ENCODE measurements at places on chromosomes 4 and X. TPM values are rescaled to one million over a fixed set of nuclear protein-coding genes. Genes with fewer than 3 reads are reported as not detected.

The SERTM2 gene
- total RNA-seq, result 0.31 TPM

DNA sequence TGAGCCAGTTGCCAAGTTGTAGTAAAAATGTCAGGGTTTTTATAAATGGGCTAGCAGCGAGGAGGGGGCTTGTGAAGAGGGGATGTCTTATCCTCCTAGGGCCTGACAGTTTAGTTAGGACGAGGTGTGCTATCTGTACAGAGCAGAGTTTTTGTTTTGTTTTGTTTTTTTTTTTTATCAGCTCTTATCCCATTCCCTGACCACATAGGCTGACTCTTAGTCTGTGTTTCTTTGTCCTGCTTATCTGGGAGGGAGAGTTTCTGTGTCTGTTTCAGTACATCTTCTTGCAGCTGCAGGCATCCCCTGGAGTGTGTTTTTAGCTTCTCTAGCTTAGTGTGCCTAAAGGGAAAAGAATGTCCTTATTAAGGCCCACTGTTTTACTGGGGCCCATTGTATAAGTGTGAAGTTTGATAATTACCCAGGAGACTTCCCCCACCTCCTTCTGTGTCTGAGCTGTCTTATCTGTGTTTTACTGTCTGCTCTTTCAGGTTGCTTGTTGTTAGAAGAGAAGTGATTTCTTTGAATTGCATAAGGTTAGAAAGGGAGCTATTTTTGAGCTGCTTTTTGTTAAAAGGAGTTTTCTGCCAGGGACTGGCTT is 32.0 kb downstream of the PAGE2 start:
- no peaks in the 10 kb centered on the region for H3K36me3 ChIP-seq
- no peak overlapping the region for H3K4me3 ChIP-seq
- H3K27me3 ChIP-seq, result no peaks in the 10 kb centered on the region
- no peaks in the 10 kb centered on the region for H3K4me1 ChIP-seq
- H3K27ac ChIP-seq, result no peak overlapping the region

GRCh38 chr4:94181815-94182214 is 25.9 kb upstream of the SMARCAD1 start:
- no peak for DNase-seq
- no peaks in the 10 kb centered on the region for H3K4me1 ChIP-seq
- H3K4me3 ChIP-seq, result no peak overlapping the region
- no peak overlapping the region for H3K27ac ChIP-seq

- H3K27me3 ChIP-seq, result no peaks in the 10 kb centered on the region
- H3K4me3 ChIP-seq, result no peak overlapping the region
- DNase-seq, result no peak
- H3K4me1 ChIP-seq, result peaks cover 3% of the 10 kb centered on the region
- H3K27ac ChIP-seq, result no peak overlapping the region
Observed at GRCh38 chr4:168167714-168168284, 75.5 kb downstream of the ANXA10 start.

DNA sequence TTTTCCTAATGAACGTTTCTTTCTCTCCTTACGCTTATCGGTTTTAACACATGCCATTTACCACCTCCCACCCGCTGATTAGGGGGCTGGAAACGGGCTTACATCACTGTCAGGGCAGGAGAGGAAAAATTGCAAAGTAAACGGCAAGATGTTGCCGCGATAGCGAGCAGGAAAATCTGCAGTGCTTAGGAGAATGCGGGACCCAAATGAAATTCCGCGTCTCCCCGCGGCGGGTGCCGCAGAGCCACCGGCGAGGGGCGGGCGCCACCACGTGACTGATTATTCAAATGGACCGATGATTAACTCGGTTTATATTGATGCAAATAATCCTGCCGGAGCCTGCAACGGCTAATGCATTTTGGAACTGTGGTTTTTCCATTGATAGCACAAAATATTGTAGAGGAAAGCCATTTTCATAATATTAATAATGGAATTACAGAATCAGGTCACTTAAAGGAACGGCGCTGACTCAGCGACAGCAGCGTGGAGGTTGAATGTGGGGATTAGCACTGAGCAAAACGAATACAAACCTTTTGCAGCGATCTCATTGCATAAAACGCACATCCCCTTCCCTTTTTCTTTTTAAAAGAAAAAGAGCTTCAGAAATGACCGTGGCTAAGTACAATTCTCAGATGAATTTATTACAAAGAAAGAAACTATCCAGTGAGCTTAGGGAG is 224.2 kb downstream of the STIM2 start:
- DNase-seq, result no peak
- H3K4me3 ChIP-seq, result no peak overlapping the region

DNA sequence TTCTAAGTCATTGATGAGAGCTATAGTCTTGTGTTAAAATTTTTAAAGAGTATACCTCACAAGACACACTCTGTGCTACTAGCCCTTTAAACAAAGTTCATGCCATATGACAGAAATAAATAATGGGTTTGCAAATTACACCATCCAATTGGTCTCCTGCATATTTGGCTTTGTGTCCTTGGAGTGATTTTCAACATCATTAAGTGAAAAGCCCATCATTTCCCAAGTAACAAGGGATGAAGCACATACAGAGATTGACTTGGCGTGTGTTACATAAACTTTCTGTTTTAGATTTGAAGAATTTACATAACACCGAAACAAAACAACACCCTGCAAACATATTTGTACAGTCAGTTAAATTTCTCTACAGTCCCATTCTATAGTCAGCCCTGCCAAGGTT is 216.9 kb upstream of the NEIL3 start:
- H3K27ac ChIP-seq, result no peak overlapping the region
- H3K27me3 ChIP-seq, result no peaks in the 10 kb centered on the region
- no peak overlapping the region for H3K4me3 ChIP-seq
- H3K4me1 ChIP-seq, result no peaks in the 10 kb centered on the region

DNA sequence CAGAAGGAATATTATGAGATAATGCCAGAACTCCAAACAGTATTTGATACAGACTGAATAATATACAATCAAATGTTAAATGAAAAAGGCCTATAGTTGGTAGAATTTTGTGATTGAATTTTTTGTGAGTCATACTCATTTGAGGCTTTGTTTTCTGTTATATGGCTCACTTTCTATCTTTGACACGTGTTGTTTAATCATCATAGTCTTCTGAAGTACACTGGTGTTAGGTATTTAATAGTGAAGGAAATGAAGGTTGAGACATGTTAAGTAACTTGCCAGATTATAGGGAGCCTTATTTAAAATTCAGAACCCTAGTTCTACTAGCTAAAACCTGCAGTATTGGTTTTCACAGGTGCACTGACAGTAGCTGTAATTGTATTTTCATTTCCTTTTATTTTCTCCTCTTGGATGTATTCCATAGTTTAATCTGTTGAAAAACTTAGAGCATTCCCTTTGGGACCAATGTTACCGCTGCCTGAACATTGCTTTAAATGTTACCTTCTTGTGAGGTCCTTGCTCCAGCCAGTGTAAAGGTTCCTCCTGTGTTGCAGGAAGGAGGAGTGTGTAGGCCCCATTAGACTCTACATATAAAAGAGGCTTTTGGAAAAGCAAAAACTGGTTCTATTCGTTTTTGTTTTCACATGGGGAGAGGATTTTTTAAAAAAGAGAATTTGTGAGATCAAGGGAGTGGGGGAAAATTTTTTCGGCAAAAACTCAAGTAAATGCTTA is 224.1 kb downstream of the ARHGAP10 start:
- no peaks in the 10 kb centered on the region for H3K36me3 ChIP-seq
- no peak overlapping the region for H3K4me3 ChIP-seq
- no peak for DNase-seq
- no peaks in the 10 kb centered on the region for H3K27me3 ChIP-seq

- H3K36me3 ChIP-seq, result no peaks in the 10 kb centered on the region
- no peaks in the 10 kb centered on the region for H3K4me1 ChIP-seq
- no peak overlapping the region for H3K4me3 ChIP-seq
- no peak overlapping the region for H3K27ac ChIP-seq
- H3K27me3 ChIP-seq, result no peaks in the 10 kb centered on the region
Observed at GRCh38 chrX:108582151-108582550, 142.5 kb downstream of the COL4A5 start.

DNA sequence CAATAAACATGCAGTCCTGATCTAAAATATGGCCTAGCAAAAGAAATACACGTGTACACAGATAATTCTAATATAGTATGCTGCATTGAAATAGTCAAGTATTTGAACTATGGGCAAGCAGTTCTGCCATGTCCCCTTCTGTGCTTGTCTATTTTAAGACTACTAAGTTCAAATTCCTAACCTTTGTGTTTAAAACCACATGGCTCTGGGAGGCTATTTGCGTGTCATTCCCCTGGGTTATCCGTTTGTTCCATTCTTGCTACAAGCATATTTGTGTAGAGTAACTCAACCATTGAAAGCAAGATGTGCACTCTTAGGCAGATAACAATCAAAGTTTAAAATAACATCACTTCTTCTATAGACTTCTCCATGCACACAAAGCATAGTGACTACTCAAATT is 25.4 kb upstream of the TBC1D1 start:
- no peaks in the 10 kb centered on the region for H3K4me1 ChIP-seq
- H3K36me3 ChIP-seq, result no peaks in the 10 kb centered on the region
- no peaks in the 10 kb centered on the region for H3K27me3 ChIP-seq
- peak overlapping the region; percentile 56 for H3K27ac ChIP-seq

The RBMXL3 gene
- total RNA-seq, result not detected

- no peak for DNase-seq
- H3K27me3 ChIP-seq, result no peaks in the 10 kb centered on the region
- no peaks in the 10 kb centered on the region for H3K36me3 ChIP-seq
- H3K27ac ChIP-seq, result no peak overlapping the region
- H3K4me3 ChIP-seq, result no peak overlapping the region
- H3K4me1 ChIP-seq, result no peaks in the 10 kb centered on the region
Observed at GRCh38 chrX:73076838-73077237, 2.5 kb downstream of the PABPC1L2A start.

The ADH7 gene
- total RNA-seq, result not detected

GRCh38 chr4:21177092-21177491 is 476.8 kb downstream of the PACRGL start:
- no peak for DNase-seq
- no peaks in the 10 kb centered on the region for H3K27me3 ChIP-seq
- H3K27ac ChIP-seq, result no peak overlapping the region
- H3K4me3 ChIP-seq, result no peak overlapping the region
- H3K36me3 ChIP-seq, result no peaks in the 10 kb centered on the region
- H3K4me1 ChIP-seq, result no peaks in the 10 kb centered on the region

GRCh38 chr4:101103381-101104142 is 243.8 kb downstream of the PPP3CA start:
- H3K4me3 ChIP-seq, result no peak overlapping the region
- DNase-seq, result no peak
- no peaks in the 10 kb centered on the region for H3K27me3 ChIP-seq
- no peaks in the 10 kb centered on the region for H3K4me1 ChIP-seq

DNA sequence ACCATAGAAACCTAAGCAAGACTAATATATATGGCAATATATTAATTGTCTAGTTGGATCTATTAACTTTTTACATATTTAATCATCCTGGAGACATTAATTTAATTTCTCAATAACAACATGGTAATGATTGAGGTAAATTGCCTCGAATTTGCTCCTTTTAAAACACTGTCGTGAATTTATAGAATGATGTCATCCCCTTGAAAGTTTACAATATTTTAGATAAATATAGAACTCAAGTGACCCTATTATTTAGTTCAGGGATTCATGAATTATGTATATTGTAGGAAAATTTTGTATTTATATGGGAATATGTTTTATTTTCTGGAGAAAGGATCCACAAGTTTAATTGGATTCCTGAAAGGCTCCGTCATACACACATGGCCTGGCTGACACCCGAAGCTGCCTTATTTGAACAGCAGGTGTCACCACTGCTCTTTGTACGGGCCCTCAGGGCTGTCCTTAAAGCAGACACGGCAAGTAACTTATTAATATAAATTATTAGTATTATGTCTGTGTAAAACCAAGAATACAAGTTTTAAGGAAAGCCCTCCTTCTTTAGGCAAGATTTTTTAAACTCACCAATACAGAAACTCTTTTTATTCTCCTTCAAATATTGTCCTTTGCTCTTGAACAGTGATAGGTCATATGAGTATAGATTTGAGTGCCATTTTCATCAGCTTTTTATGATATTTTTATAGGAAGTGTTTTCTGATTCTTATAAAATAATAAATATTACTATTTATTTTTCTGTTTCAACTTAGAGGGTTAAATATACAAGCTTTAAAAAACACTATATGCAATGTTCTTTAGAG is 1.9 kb upstream of the PLRG1 start:
- H3K4me1 ChIP-seq, result no peaks in the 10 kb centered on the region
- DNase-seq, result peak; percentile 77
- H3K36me3 ChIP-seq, result peaks cover 9% of the 10 kb centered on the region
- no peaks in the 10 kb centered on the region for H3K27me3 ChIP-seq
- H3K4me3 ChIP-seq, result no peak overlapping the region

The FGA gene
- 14,579 TPM for total RNA-seq

GRCh38 chrX:103756736-103757135 is 19.9 kb upstream of the PLP1 start:
- DNase-seq, result no peak
- no peak overlapping the region for H3K4me3 ChIP-seq
- no peaks in the 10 kb centered on the region for H3K27me3 ChIP-seq

DNA sequence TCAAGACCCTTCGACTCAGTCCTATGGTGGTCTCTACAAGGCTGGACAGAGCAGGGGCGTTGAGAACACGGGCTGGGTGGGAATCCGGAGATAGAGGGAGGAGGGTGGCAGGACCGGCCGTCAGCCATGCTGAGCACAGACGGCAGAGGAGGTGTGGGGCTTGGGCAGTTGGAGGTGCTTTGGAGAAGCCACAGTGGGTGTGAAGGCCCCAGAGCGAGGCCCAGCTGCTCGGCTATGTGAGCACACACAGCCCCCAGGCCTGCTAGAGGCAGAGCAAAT is 4.2 kb downstream of the PDE6B start:
- DNase-seq, result no peak
- H3K27ac ChIP-seq, result no peak overlapping the region
- no peaks in the 10 kb centered on the region for H3K27me3 ChIP-seq
- no peak overlapping the region for H3K4me3 ChIP-seq

DNA sequence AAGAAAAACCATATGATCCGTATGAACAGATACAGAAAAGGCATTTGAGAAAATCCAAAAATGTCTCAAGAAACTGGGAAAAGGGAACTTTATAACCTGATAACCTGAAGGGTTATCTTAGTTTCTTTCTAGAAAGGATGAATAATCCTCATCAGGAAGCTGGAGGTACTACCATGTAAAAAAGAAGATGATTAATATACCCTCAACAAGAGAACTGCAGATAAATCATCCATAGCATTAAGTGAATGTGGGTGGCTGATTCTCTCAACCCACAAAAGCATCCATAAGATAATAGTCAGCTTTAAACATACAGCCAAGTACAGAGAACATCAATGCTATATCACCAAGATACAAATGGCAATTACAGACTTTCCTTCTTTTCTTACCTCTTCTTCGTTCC is 26.4 kb downstream of the ANAPC10 start:
- H3K4me3 ChIP-seq, result no peak overlapping the region
- no peaks in the 10 kb centered on the region for H3K36me3 ChIP-seq
- no peak overlapping the region for H3K27ac ChIP-seq
- no peaks in the 10 kb centered on the region for H3K4me1 ChIP-seq
- H3K27me3 ChIP-seq, result no peaks in the 10 kb centered on the region
- no peak for DNase-seq

DNA sequence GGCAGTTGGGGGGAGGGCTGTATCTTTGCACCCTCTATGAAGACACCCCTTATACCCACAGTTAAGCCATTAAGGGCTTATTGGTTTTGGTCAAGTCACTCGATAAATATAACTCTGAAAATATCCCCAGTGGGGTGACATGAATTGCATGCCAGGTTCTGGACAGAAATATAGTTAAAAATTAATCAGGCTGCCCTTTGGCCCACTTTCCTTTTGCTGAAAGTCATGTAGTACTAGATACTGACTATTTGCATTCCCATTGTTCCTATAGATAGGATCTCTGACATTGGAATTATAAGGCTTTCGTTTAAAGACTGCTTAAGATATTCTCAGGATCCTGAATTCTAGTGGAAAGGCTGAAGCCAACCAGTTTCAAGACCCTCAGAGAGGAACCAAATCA is 43.5 kb upstream of the LAMP2 start:
- no peaks in the 10 kb centered on the region for H3K4me1 ChIP-seq
- DNase-seq, result no peak
- no peaks in the 10 kb centered on the region for H3K36me3 ChIP-seq
- H3K27me3 ChIP-seq, result no peaks in the 10 kb centered on the region

All from right lobe of liver (tissue), 6 donors.